NCI-H748 treated with DMSO at 0.1 percent for 48 hours (cell line): ENCODE measurements at places on chromosomes 16 and 17.
A peak's percentile ranks its signal among the peaks of the same experiment; 100 is the strongest.

- no peak for DNase-seq
These were observed 334.3 kb upstream of the TBX2 start for GRCh38 chr17:61065263-61065773.

DNA sequence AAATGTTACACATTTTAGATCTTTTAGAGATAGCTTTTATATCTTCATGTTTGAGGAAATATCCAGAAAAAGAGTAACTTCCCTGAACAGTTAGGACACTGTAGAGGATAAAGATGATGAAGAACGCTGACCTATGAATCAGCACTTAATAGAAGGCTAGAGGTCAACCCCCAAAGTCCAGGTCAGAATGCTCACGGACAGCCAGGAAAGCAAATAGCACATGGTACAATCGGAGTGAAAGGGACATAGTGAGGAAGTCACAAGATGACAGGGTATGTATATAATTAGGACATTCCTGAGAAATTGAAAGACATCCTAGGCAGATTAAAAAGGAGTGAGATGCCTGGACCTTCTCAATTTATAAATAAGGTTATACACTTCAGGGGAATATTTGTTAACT is 55.1 kb upstream of the CNTNAP4 start:
- no peak for DNase-seq

DNA sequence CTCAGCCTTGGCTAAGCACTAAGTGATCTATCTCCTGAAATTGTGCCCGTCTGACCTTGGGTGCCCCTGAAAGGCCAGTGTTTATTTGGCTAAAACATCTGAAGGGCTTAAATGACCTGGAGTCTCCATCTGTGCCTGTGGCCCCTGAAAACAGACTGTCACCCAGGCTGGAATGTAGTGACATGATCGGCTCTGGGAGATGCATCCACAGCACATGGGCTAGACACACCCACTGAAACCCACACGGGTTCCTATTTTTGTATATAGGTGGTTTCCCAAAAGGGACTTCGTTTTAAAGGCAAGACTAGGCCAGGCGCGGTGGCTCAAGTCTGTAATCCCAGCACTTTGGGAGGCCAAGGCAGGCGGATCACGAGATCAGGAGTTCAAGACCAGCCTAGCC is 13.5 kb downstream of the CEP295NL start:
- DNase-seq, result no peak

DNA sequence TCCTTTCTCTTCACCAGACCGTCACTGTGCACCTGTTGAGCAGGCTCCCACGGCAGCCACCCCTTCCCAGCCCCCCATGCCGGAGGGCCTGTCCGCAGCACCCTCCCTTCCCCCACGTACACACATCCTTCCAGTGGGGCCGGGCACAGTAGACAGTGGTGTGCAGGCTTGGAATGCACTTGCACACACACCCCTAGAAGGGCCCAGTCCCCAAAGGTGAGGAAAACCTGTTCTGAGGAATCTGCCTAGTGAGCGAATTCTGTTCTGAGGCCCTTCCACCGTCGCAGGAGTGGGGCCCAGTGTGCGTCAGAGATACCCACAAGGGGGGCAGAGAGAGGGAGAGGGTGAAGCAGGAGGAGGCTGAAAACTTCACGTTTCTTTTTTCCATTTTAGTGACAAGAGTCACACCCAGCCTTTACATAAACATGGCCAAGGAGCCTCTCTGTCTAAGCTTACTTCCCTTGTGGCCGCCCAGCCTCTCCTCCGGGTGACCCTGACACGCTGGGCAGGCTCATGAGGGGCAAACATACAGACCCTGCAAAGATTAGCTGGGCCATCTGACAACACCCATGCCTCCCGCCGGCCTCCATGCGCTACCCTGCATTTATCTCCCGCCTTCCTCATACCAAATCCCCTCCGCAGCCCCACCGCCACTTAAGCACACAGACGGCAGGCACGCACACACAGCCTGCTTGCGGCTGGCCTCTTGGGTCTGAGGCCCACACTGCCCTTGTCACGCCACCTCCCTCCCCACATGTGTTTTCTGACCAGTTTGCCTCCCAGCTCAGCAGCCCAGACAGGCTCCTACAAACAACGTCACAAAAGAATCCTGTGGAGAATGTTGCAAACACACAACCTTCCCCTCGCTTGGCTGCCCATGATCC is 1.8 kb downstream of the ZBTB4 start:
- DNase-seq, result no peak

GRCh38 chr17:27206447-27206846 is 87.5 kb upstream of the WSB1 start:
- DNase-seq, result no peak

DNA sequence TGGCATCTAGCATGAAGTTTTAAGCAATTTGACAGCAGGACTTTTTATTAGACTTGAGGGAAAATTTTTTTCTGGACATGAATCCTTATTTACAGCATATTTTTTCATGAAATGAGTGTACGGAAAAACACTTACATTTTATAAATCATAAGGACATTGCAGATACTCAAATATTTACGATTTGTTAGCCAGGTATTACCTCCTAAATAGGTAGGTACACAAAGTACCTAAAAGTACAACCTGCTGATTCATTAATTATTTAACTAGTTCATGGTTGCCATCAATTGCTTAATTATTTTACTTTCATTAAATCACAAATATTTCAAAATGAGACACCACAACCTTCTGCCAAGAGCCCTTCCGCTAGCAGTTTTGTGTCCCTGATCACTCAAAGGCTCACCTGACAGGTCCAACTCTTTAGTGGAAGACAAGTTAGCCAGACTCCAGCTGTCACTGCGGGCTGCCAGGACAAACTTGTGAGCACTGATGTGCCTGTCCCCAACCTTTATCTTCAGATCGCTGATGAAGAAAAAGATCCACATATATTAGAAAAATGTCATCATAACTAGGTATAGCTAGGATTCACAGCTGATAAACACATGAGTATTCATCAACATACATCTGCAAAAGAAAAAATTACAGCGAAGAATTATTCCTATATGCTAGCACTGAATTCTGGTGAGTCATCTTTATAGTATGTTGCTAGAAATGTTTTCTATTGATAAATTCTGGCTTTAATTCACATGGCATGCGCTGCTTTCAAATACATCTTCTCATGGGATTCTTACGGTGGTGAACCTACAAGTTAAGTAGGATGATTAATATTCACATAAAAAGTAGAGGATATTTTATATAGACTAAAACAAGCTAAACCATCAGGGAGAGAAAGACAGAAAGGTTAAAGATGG is 28.2 kb downstream of the ANKFY1 start:
- DNase-seq, result no peak

DNA sequence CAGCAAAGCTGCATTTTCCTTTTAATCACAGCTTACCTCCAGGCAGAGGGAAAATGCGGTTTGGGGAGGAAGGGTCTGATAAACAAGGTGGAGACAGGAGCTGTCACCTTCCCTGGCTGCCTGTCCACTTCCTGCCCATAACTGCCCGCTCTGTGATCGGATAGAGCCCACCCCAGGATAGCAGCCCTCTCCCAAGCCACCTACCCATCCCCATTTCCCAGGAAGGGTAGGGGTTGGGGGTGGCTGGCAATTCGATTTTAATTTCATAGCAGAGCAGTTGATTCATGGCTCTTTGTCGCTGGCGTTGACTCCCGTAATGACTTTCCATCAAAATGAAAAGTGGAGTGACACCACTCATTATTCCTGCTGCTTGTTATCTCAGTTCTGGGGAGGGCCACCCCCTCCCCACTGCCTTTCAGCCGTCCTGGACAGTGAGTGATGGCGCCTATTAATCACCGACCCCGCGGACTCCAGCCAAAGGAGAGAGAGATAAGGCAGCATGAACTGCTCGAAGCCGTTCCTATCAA is 11.2 kb downstream of the CDK5RAP3 start:
- no peak for DNase-seq

DNA sequence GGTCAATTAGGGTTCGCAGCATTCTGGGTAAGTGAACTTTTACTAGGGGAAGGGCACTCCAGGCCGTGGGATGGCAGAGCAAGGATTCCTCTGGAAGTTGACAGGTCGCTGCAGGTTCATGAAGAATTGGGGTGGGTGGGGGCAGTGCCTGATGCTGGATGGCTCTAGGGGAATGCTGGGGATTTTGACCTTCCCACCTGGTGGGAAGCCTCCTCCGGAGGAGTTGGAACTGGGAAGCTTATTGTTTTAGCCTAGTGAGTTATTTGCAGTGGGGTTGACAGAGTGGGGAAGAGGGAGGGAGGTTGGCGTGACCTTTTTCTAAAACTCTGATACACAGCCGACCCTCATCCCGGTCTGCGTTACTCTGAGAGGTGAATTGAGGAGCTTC is 606 bp upstream of the C17orf113 start:
- no peak for DNase-seq

GRCh38 chr17:62822080-62822904 is 14.2 kb upstream of the MARCHF10 start:
- DNase-seq, result no peak

DNA sequence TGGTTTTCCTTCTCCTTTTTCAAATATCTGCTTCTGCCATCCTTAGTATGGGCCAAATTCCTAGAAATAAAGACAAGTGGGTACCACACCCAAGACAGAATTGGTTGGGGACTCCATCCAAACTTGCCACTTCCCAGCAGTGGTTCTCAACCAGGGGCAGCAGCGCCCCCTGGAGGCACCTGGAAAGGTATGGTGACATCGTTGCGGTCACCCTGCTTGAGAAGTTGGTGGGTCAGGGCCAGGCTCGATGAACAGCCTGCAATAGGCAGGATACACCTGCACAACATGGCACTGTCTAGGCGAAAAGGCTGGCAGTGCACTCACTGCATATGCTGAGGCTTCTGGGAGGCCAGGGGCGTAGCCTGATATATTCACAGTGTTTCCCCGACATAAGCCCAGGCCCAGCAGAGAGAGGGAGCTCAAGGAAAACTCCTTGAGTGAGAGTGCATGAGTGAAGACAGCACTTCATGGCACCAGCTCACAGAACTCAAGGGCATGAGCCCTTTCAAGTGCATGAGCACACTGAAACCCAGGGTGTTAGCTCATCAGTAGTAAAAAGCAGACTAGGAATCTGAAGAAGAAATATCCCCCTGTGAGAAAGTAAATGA is 57.7 kb downstream of the CMC2 start:
- peak; percentile 1 for DNase-seq

DNA sequence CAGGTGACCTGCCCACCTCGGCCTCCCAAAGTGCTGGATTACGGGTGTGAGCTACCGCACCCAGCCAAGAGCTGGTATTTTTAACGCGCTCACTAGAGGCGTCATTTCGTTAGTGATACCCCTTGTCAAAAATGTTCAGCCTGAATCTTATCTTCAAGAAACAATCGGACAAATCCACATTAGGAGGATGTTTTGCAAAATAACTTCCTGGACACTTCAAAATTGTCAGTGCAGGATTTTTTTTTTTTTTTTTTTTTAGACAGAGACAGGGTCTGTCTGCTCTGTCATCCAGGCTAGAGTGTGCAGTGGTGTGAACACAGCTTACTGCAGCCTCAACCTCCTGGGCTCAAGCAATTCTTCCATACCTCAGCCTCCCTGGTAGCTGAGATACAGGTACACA is 63.0 kb downstream of the RMI2 start:
- DNase-seq, result no peak

- no peak for DNase-seq
These were observed 72.8 kb downstream of the NEUROD2 start for GRCh38 chr17:39534768-39535405.

DNA sequence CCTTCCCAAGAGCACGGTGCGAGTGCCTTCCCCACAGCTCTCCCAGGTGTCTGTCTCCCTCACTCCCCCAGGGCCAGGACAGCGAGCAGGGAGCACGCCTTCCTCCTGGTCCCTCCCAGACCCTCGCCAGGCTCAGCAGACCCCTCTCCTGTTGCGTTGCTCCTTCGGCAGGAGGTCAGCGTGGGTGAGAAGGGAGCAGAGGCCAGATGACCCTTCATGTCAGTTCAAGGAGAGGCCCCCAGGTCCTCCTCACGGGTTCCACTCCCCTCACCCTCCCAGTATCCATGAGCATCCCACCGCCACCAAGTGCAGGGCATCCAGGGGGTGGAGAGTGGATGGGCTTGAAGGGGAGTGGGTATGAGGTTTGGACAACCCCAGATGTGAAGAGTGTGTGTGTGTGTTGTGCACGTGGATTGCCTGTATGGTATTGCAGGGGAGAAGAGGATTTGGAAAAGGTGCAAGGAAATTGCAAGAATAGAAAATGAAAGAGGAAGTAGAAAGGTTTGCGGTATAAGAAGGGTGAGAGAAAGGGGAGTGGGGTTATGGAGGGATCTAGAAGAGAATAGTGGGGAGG is 17.7 kb downstream of the SGCA start:
- no peak for DNase-seq

DNA sequence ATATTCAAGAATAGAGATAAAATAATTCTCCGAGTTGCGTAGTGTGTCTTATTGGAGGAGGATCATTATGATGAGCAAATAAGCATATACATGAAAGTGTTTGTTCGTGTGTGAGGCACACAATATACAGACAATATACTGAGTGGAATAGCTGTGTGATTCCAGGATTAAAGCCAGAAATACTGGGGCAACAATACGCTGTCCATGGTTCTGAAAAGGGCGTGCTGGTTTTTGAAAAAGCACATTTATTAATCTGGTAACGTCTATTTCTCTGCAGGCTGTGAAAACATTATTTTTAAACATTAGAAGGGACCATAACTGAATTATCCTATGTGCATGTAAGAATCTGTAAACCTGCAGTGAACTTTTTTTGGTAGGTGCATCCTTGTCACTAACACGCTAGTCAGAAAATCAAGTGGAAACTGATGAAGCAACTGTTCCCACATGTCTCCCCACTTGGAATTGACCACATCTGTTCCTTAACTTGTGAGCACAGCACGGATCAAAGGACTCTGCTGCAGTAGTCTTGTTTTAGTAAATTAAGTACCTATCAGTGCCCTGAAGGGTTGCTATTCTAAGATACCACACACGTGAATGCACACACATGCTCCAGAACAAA is 346.0 kb downstream of the GRIN2A start:
- no peak for DNase-seq

DNA sequence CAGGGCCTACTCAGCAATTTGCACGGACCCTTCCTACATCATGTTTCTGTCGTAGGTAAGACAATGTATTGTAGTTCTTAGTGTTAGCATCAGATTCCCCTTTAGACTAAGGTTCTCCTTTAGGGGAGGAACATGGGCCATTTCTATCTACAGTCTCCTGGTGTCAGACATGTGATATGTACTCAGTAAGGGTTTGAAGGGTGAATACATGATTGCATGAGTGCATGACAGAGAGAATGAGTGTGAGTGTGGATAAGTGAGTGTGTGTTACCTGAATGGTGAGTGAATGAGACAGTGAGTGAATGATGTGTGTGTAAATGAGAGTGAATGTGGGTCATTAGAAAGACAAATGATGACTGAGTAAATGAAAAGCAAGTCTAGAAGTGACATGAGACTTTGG is 476.8 kb downstream of the HAPSTR1 start:
- DNase-seq, result no peak

DNA sequence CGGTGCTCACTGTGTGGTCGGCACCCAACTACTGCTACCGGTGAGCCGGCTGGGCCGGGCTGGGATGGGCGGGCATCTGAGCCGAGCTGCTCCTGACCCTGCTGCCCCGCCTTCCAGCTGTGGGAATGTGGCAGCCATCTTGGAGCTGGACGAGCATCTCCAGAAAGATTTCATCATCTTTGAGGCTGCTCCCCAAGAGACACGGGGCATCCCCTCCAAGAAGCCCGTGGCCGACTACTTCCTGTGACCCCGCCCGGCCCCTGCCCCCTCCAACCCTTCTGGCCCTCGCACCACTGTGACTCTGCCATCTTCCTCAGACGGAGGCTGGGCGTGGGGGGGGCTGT is 6.9 kb downstream of the TBX6 start:
- no peak for DNase-seq
